ENCODE measurements at places on chromosomes 4 and X.

- no peak for DNase-seq
Measured at GRCh38 chr4:15794905-15795304, 16.8 kb downstream of the CD38 start.

DNA sequence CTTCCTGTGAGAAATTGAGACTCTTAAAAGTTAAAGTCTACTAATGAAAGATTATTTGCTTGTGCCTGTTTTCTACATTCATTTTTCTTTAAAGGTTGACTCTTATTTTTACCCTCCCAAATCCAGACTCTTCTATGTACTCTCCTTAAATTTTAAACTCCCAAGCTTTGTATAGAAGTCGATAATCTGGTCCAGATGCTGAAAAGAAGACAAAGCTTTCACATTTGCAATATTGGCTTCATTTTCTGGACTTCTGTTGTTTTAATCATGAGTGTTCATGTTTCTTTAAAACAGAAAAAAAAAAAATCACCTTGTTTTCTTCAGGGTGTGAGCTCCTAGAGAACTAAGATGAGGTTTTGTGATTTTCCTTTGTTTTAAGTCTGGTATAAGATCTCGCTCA, 53.2 kb upstream of the TBC1D14 start:
- no peak for DNase-seq

GRCh38 chr4:27490766-27491165, 630.1 kb downstream of the STIM2 start:
- no peak for DNase-seq

DNA sequence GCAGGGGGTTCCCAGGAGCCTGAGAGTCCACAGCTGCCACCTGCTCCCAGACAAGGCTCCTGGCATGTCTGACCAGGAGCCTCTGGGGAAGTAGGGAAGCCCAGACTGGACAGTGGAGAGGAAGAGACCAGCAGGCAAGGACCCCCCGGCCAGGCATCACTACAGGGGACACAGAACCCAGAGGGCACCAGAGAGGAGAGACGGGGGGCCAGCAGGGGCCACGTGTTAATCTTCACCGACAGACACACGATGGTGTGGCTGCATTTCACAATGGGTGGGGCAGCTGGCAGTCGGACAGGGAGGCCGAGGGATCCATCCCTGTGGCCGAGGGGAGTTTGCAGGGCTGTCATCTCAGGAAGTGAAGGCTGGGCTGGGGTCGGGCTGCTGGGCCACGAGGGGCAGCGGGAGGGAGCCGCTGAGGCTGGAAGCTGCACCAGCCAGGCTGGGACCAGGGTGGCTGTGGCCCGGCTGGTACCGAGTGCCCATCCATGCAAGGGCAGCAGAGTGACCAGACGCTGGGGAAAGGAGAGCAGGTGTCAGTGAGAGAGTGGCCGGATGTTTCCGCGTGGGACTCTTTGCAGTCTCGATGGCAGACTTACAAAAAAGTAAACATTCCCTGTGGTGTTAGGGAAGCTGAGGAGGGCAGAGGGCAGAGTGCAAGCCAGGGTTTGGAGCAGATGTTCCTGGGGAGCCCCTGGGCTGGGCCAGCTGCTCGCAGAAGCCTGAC, 4.7 kb downstream of the PDE6B start:
- DNase-seq: no peak

- DNase-seq: no peak
Measured at GRCh38 chrX:130165181-130165702, 399 bp downstream of the AIFM1 start.

GRCh38 chr4:28600958-28601357, 1740.3 kb downstream of the STIM2 start:
- DNase-seq: no peak

DNA sequence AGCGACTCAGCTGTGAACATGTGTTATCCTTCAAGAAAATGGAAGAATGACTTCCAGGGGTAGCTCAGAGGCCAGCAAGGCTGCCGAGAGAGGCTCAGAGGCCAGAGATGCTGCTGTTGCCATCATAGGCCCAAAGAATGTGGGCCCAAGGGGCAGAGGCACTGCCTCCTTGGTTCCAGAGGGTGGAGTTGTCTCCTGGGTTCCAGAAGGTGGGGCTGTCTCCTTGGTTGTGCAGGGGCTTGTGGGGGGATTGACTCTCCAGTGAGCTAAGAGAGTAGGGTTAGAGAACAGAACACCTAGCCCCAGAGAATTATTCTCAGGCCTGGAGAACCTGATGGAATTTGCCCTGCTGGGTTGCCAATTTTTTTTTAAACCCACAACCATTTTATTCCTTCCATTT, 62.6 kb downstream of the DGKK start:
- no peak for DNase-seq

GRCh38 chr4:56978750-56979303, at the start of gene POLR2B:
Gene POLR2B (plus strand): TSS chr4:56978896. CDS start chr4:56978986, 90 bp downstream.
- peak; percentile 69 for DNase-seq

- no peak for DNase-seq
Measured at GRCh38 chr4:179145746-179146525, 1703.7 kb upstream of the AGA start.

Data from stimulated activated CD8-positive, alpha-beta memory T cell treated with anti-CD3 and anti-CD28 coated beads, Interleukin-15, amount 100 ng/mL, for 24 hours (primary cell).